ENCODE measurements at places on chromosomes 12 and 14.

DNA sequence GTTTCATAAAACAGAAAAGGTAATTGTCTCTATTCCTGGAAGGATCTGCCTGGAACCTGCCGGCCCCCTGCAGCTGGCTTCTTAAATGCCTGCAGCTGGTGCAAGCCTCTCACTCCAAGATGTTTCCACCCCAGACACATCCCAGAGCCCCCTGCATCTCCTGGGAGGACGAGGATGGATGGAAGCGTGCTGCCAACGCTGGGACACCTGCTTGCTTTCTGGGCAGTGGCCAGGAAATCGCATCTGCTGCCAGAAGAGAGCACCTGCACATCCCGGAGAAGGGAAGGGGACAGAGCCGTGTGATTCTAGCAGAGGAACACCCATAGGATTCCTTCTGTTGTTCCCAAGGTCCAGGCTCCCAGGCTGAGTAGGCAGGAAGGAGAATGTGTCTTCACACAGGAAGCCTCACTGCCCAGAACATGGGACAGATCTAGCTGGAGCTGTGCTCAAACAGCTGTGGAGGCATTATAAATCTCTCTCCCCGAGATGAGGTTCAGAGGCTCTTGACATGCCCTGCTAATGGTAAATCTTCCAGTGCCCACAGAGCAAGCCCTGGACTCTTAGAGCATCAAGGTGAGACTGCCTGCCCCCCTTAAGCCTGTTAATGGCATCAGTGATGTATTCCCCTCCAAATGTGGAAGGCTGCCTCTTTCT lies 138.8 kb upstream of the MAP1LC3B2 start:
- no peak for DNase-seq

GRCh38 chr12:23333938-23334337 lies 615.5 kb downstream of the SOX5 start:
- no peak for DNase-seq

DNA sequence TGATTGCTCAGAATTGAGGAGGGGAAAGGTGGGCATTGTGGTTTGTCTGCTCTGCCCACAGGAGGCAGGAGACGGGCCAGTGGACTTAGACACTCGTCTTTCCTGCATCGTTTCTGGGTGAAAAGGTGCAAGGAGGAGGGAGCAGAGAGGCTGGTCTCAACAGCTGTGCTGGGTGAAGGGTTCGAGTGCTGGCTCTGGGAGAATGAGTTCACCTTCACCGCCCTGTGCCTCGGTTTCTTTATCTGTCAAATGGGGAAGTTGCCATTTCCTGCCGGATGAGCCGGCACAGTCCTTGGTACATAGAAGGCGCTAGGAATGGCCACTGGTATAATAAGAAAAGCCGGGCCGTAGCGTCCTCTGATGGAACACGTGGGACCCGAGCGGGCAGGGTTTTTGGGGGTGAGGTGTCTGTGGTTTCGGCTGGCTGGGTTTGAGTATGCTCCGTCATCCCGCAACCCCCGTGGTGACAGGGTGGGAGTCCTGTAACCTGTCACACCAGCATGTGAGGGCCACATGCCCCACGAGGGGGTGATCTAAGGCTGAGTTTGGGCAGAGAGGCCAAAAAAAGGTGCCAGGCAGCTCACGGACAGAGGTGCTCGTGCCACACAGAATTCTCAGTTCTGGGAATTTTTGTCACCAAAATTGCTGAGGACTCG lies 7.3 kb downstream of the BCL7A start:
- no peak for DNase-seq

DNA sequence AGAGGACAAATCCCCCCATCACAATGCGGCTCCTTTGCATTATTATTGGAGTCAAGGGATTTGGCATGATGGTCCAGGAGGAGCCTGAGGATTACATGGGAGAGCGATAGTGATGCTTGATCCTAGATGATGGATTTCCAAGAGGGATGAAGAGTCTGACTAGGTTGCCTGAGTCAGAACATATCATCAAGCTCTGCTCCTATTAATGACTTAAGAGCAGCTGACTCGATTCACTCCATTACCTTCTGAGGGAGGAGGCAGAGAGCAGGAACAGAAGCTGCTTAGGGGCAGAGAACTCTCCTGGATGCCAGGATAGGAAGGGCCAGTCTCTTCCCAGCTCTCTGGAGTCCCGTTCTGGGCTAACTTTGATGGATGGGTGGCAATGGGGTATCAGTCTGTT lies 54.0 kb upstream of the CISTR start:
- no peak for DNase-seq
